ENCODE measurements at places on chromosomes 4 and X. TPM values are rescaled to one million over a fixed set of nuclear protein-coding genes. Genes with fewer than 3 reads are reported as not detected.

Gene CXCL8
- polyA plus RNA-seq, result 65.4 TPM

Gene CLGN
- not detected for polyA plus RNA-seq

Gene EXOC1L
- not detected for polyA plus RNA-seq

Gene RAB9A
- 43.5 TPM for polyA plus RNA-seq

Gene SPANXC
- polyA plus RNA-seq, result not detected

Gene ADH1A
- polyA plus RNA-seq, result not detected

Gene TXLNG
- polyA plus RNA-seq, result 24.8 TPM

Gene OTUD6A
- not detected for polyA plus RNA-seq

Gene WDR17
- 0.39 TPM for polyA plus RNA-seq

Gene BEND4
- polyA plus RNA-seq, result not detected

Gene STBD1
- 0.71 TPM for polyA plus RNA-seq

Gene SPANXN1
- not detected for polyA plus RNA-seq

Gene CHRDL1
- polyA plus RNA-seq, result not detected

Gene RTL5
- polyA plus RNA-seq, result 0.17 TPM

Gene MAP3K15
- polyA plus RNA-seq, result not detected

GRCh38 chrX:97401154-97401553, 517.4 kb downstream of the RPA4 start:
- DNase-seq, result no peak

DNA sequence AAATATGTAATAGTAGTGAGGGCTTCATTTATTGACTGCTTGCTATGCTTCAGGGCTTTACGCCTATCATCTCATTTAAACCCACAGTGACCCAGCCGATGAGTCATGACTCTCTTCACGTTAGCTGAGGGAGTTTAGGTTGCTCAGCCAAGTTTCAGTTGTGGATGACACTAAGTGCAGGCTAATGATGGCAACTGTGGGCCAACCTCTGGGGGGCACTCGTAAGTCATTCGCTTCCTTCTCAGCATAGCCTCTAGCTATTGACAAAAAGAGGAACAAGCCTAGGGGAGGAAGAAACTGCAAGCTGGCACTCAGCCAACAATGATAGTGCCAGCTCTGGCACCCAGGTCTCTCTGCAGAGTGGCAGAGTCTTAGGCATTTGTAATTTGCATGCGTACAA, 325.0 kb downstream of the ARHGAP10 start:
- DNase-seq, result peak; percentile 69

GRCh38 chrX:15973946-15974345, 119.3 kb upstream of the AP1S2 start:
- no peak for DNase-seq

GRCh38 chr4:183329954-183330742, 7.9 kb upstream of the CLDN24 start:
- DNase-seq, result no peak

GRCh38 chr4:125125276-125125675, 189.5 kb upstream of the FAT4 start:
- no peak for DNase-seq

DNA sequence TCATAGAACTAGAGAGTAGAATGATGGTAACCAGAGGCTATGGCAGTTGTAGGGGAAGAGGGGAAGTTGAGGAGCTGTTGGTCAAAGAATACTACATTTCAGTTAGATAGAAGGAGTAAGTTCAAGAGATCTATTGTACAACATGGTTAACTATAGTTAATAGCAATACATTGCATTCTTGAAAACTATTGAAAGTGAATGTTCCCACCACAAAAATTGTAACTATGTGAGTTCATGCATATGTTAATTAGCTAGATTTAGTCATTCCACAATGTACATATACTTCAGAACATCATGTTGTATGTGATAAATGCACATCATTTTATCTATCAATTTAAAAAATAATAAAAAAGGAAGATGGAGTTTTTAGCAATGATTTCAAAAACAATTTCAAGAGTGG, 125.3 kb upstream of the IL15 start:
- DNase-seq, result no peak

DNA sequence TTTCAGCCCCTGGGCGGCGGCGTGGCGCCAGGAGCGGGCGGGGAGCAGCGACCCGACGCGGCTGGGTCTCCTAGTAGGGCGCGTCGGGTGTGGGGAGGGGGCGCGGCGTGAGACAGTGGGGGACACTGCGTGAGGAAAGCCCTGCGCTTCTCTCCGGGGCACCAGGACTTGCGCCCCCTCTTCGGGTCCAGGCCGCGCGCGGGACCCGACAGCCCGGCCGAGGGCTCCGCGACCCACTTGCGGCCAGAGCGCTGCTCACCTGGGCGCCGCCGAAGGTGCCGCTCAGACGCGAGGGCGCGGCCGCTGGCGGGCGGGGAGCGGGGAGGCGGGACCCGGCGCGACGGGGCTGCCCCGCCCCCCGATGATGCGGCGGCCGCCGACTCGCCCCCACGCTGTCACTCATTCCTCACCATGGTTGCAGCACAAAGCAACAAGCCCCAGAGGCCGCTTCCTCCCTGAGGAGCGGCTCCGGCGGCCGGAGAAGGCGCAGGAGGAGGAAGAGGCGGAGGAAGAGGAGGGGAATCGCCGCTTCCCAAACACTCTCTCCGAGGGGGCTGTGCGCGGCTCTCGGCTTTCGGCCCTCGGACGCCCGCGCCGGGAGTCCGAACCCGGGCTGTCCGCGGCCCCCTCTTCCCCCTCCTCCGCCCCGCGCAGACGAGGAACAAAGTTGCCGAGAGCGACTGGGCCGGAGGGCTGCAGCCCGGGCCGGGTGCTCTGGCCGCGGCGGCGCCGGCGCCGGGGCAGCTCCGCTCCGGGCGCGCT, at the start of gene RAPGEF2:
Gene RAPGEF2, plus strand, starts transcription at position 458 of the 762 bp plus-strand sequence. CDS start 1,084 bp downstream, outside the sequence.
- peak; percentile 40 for DNase-seq

GRCh38 chrX:13304052-13304451, 15.8 kb downstream of the ATXN3L start:
- no peak for DNase-seq

DNA sequence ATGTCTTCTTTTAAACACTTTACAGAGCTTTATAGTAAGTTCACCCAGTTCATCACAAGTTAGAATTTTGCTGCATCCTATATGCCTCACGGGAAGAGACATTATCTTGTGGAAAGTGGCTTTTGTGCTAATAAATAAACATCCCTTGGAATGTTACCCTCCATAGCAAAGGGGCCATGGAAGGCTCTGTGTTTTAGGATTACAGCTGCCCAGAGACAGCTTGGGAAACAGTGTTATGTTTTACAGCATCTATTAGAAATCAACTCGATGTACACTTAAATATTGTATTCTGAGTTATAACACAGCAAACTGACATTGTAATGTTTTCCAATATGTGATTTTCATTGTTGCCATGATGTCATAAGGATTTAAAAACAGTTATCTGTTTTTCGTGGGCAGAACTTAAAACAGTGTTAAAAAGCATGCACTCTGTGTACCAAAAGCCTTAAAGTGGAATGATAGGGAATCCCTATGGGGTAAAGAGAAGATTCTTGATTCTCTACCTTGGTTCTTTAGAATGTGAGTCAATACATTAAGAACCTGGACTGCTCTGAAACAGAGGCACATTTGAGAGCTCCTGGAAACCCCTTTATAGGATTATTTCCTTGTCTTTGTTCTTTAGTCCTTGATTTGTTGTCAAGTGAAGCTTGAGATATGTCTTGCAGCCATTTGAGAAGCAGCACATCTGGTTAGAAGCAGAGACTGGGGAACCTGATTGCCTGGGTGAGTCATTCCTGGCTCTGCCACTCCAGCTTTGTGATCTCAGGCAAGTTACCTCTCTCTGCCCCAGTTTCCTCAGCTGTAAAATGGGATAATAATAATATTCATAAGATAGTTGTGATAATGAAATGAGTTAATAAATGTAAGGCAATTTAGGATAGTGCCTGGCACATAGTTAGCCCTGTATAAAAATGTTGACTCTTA, 41.6 kb downstream of the ARHGAP10 start:
- DNase-seq, result no peak

- DNase-seq, result no peak
Observed at GRCh38 chr4:93865650-93866049, 37.1 kb downstream of the ATOH1 start.

DNA sequence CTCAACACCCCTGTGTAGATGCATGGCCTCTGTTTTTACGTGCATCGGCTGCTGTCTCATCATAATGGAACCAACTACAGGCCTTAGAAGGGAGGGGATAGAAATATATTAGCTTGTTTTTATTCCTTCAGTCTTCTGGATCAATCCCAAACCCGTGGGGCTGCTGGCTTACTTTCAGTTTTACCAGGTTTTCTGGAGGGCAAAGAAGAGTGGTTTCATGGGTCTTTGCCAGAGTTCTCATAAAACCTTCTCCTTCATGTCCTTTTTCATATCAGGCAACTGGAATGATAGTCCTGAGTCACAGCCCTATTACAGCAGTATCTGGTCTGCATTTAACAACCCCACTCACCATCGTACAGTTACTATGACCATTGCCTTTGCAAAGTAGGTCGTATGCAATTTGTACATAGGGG, 34.6 kb downstream of the PPP2R2C start:
- DNase-seq, result no peak

GRCh38 chr4:65175585-65175984, 494.7 kb downstream of the EPHA5 start:
- DNase-seq, result no peak

DNA sequence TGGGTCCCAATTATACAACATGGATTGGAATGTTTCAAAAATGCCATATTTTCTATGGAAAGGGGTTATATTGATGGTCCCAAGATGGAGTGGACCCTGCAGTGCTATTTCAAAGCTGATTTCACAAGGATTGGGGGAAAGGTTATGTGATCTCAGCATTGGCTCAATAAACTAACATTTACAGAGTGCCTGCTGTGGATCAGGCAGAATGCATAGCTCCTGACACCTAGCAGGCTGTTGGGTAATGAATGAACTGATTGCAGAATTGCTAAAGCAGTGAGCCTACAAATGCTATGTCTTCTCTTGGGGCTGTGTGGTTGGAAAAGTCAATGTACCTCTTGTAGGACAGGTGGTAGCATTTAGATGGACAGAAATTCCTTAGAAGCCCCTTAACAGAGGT, 16.9 kb downstream of the CWH43 start:
- DNase-seq, result no peak

DNA sequence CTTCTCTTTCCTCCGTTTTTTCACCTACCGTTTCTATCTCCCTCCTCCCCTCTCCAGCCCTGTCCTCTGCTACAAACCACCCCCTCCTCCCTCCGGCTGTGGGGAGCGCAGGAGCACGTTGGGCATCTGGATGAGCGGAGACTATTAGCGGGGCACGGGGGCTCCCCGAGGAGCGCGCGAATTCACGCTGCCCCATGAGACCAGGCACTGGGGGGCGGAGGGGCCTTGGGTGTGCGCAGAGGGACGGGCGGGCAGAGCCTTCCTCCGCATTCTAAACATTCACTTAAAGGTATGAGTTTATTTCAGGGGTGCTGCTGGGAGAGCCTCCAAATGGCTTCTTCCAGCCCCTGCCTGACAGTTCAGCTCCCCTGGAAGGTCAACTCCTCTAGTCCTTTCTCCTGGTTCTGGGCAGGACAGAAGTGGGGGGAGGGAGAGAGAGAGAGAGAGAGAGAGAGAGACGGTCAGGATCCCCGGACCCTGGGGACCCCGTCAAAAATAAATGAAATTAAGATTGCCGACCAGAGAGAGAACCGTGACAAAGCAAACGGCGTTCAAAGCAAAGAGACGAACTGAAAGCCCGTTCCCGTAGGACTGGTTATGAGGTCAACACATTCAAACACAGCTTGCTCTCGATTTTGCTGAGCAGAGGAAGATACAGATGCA, 5.0 kb downstream of the SHOX start:
- DNase-seq, result no peak

All from keratinocyte (primary cell).